ENCODE measurements at places on chromosomes 5 and 9.

GRCh38 chr9:78011049-78011448 lies 20.6 kb downstream of the GNAQ start:
- DNase-seq, result no peak

- DNase-seq, result no peak
Measured at GRCh38 chr9:124372038-124372437, 43.2 kb downstream of the PSMB7 start.

DNA sequence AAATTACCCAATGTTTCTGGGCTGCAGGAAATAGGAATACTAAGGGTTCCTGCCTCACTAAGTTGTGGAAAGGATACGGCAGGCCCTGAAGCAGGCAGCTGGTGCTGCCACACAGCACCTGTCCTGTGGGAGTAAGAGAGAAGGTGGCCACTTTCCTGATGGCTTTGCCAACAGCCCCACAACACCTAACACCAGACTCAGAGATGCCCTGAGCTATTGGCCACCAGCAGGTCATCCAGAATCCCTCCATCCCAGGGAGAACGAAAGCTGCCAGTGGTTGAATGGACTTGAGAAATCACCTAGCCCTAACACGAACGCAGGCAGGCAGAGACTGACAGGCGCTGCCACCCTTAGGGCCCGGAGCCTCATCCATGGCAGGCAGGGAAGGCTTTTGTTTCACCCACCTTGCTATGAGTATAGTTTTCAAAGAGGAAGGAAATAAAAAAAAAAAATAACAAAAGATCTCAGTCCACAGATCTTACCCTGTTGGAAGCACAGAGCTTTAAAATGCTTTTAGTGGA lies 82.2 kb downstream of the DCP2 start:
- DNase-seq, result no peak

DNA sequence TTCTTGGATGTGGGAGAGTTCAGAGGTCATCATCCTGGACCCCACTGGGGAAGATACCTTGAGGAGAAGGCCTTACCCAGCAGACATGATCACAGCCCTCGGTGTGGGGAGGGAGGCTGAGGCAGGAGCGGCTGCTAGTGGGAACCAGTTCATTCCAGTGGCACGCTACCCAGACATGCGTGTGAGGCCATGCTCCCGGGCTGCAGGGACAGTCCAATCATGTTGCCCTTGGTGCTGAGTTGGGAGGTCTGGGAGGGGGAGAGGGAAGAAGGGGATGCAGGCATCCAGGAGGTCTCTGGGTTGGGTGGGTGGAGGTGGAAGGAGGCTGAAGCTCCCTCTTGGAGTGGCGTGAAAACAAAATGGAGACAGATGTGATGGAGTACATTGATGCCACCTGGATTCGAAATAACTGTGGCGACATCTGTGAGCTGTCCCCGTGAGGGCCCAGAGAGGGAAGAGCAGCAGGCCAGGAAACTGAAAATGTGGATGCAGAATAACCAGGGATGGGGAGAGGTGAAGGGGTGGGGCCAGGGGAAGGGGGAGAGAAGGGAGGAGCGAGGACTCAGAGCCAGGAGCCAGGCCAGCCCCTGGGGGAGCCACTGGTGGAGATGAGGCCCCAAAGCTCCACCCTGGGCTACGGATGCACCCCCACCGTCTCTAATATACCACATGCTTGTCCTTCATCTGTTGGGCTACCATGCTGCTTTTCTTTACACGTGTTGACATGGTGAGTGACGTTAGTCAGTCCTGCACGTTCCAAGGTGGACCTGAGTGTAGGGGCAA lies 16.2 kb downstream of the NDUFS6 start:
- no peak for DNase-seq

DNA sequence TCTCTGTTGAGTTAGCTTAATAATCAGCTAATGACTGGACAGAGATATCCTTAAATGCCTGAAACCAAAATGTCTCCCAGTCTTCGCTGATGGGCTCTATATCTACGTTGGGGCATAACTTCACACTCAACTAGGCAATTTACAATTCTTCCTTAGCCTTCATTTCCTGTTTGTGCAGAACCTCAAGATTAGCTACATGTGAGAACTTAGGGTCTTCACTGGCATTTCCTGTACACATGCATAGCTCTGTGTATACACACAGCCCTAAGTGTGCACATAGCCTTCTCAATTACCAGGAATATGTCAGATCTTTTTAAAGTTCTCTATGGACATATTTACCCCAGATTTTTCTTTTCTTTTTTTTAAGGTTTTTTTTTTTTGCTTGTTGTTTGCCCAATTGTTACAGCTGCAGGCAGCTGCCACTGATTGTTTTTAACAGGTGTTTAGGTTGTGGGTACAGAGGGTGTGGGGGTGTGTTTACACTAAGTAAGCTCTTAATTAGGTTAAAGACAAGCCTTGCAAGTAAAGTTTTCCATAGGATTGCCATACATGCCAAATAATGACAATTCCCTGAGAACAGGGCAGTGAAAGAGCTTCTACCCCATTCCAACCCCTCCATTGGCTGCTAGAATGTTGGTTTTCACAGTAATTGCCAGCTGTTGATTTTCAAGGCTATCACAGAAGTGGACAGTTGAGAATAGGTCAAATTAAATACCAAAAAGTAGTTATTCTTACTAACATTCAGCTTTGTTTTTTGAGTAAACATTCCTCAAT lies 441.0 kb downstream of the TLE4 start:
- DNase-seq, result no peak

DNA sequence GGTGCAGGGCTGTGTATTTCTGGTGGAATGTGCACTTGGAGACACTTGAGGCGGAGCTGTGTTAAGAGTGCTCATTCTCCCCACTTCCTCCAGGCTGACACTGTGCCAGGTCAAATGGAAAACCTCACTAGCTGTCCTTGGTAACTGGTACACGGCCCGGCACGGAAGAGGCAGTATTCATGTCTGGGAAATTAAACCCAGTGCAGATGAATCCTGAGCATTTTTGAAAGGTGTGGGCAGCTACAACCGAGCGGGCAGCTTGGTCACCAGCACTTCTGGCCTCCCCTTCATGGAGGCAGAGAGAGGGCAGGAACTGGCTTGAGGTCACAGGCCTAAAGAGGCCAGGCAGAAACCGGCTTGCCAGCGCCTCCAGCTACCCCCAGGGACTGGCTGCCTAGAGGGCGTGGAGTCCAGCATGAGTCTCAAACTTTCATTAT lies 1.6 kb downstream of the CLPTM1L start:
- DNase-seq, result no peak

- no peak for DNase-seq
Measured at GRCh38 chr5:41832430-41832829, 37.8 kb downstream of the OXCT1 start.

GRCh38 chr5:108639366-108639765 lies 108.3 kb upstream of the FER start:
- no peak for DNase-seq

- DNase-seq, result no peak
Measured at GRCh38 chr9:120032639-120033038, 547.3 kb downstream of the CDK5RAP2 start.

DNA sequence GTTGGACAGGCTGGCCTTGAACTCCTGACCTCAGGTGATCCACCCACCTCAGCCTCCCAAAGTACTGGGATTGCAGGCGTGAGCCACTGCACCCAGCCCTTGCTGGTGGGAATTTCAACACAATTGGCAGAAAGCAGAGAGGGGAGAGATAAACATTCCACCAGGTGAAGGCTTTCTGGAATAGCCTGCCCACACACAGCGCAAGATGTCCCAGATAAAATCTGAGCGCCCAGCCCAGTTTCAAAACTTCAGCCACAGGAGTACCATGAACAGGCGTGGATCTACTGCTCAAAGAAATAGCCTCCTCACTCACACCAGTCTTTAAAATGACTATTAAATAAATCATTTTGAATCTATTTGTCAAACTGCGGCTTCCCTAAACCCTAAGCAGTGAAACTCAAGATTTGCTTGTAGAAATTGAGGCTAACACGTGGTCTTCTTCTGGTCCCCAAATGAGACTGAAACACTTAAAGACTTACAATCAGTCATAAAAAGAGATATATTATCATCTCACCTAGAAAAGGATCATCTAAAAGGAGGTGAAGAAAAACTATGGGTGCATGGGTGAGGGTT lies 34.7 kb downstream of the CAPSL start:
- no peak for DNase-seq

- no peak for DNase-seq
Measured at GRCh38 chr9:36401897-36402480, 1.9 kb upstream of the RNF38 start.

DNA sequence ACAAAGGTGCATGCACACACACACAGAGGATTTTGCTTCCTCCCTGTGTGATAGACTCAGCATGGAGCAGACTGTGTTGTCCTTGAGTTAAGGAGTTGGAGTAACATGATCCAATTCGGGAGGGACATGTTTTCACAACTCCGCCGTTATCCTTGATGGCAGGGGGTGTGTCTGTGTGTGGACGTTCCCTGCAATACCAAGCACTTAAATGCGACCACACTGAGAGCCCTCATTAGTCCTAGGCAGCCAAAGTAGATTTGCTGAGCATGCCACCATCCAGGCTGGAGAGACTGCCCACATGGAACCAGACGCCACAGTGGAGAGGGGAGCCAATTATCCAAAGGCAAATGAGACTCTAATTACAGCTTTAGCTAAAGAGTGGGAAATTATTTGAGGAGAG lies 140.1 kb downstream of the DOCK2 start:
- DNase-seq, result no peak

- peak; percentile 22 for DNase-seq
Measured at GRCh38 chr5:157918811-157919742, 60.1 kb upstream of the CLINT1 start.

GRCh38 chr9:129270205-129270604 lies 92.1 kb upstream of the IER5L start:
- DNase-seq, result peak; percentile 68

- DNase-seq, result peak; percentile 1
Measured at GRCh38 chr9:134055981-134056461, 11.8 kb downstream of the BRD3 start.

- DNase-seq, result peak; percentile 35
Measured at GRCh38 chr9:137176302-137177182, 4.7 kb upstream of the TMEM210 start.

DNA sequence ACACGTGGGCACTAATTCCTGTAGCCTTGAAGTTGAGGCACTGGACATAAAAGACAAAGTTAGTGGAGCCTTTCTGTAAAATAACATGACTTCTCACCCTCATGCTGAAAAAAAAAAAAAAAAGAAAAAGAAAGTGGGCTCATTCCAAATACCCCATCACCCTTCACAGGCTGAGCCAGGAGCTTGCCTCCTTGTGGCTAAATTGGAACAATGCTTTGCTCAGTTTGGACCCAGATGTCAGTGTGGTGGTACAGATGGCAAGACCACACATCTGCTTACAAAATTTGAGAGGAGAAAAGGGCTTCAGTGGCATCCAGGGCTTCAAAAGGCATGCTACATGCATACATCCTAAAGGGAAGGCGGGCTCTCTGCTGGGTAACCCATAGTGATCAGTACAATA lies 342.8 kb downstream of the EBF1 start:
- no peak for DNase-seq

DNA sequence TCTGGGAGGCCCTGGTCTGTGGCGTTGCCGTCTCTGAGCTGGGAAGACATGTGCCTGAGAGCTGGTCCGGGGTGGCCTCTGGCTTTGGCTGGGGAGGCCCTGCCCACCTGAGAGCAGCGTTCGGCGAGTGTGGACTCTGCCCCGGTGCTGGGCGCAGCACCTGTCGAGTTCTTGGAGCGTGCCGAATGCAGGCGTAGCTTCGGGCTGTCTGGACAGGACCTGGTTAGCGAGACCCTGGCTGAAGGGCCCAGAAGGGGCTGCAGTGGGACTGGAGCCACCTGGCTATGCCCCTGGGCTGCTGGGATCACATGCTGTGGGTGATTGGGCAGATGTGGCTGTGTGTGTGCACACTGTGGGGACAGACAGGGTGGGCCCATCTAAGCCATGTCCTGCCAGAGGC lies 56.5 kb downstream of the RXRA start:
- DNase-seq, result no peak

- DNase-seq, result no peak
Measured at GRCh38 chr5:88142636-88142885, 126.1 kb downstream of the TMEM161B start.

DNA sequence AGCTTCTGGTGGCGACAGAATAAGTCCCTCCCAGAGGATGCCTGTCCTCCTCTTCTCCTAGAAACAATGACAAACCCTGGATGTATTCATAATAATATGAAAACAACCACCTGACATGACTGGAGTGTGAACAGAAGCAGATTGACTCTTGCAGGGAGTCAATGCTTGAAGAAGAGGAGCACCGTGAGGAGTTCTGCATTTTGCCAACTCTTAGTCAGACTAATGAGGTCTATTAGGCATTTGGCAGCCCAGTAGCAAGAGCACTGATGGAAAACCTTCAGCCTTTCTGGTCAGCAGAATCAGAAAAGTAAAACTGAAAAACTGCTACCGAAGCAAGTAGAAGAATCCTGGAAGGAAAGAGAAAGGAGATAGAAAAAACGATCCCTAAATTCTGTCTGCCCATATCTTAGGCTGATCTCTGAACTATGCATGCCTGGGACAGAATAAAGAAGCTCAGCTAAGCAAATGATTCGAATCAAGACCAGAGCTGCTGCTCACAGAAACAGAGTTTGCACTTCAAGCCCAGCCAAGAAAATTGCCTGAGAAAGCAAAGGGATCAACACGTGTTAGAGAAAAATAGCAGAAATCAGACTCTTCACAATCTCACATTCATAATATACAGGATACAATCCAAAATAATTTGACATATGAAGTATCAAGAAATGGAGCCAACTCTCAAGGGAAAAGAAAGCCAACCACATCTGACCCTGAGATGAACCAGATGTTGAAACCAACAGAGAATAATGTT lies 69.5 kb upstream of the OSMR start:
- DNase-seq, result no peak

GRCh38 chr9:121344184-121344583 lies 25.9 kb downstream of the STOM start:
- no peak for DNase-seq

DNA sequence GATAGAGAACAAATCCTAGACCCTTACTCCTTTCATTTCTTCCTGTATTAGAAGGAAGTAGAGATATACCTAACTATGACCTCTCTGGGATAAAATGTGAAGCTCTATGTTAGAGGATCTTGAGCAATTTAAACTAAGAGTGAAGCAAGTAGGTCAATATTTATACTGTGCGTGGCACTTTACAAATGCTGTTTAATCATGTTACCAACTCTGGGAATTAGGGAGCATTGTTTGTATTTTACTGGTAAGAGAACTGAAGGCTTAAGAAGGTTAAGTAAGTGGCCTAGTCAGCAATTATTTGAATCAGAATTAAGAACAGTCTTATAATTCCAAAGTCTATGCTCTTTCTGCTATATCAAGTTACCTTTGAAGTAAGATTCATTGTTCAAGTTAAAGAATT lies 12.0 kb downstream of the TNC start:
- DNase-seq, result no peak

DNA sequence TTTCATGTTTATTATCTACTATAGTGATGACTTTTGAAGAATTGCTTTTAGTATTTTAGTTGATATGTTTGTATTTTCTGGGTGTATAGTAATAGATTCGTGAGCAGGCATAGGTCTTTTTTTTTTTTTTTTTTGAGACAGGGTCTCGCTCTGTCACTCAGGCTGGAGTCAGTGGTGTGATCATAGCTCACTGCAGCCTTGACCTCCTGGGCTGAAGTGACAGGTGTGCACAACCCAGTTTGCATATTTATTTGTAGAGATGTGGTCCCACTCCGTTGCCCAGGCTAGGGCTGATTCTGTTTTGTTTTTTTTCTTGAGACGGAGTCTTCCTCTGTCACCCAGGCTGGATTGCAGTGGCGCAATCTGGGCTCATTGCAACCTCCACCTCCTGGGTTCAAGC lies 11.9 kb downstream of the ERBIN start:
- DNase-seq, result no peak

GRCh38 chr5:171342362-171343111 lies 33.5 kb downstream of the TLX3 start:
- peak; percentile 18 for DNase-seq

GRCh38 chr5:177368869-177369644 lies 11.3 kb downstream of the RGS14 start:
- DNase-seq, result peak; percentile 54

GRCh38 chr9:14401911-14402310 lies 88.0 kb upstream of the NFIB start:
- DNase-seq, result no peak

All from CD4-positive, alpha-beta T cell treated with Interleukin-17A for 4 hours (primary cell).